ENCODE measurements at places on chromosomes 13 and 19.

DNA sequence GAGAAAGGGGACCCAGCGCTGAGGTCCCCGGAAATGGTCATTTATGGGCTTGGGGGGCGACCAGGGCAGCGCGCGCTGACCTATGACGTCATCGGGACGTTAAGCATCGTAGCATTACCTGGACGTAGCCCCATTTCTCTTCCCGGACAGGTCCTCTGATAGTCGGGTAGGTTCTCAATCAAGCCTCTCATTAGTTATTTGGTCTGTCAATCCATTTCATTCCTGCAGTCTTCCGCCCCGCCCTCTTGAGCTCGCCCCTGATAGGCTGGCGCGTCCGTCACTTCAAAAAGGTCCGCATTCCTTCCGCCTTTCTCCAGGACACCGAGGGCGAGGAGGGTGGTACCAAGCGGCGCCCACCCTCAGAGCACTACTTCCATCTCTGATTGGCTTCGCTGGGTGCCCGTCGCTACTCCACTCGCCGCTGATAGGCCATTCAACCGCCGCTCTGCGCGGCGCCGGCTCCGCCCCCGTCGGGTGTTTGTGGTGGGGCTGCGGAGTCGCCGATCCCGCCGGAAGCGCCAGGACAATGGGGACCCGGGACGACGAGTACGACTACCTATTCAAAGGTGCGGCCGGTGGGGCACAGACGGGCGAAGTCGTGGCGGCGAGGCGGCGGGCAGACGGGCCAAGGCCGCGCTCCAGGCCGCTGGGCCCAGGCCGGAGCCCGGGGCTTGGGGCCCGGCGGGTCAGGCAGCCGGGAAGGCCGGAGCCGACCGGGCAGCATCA lies at the start of gene RAB11B:
Gene RAB11B, plus strand, starts transcription at position 470 of the 726 bp plus-strand sequence. Its CDS starts 57 bp downstream, at position 527.
- DNase-seq = peak; percentile 99

- peak; percentile 42 for DNase-seq
Measured at GRCh38 chr19:55082020-55082851, 6.6 kb downstream of the EPS8L1 start.

GRCh38 chr19:13492128-13492527 lies 14.2 kb downstream of the CACNA1A start:
- DNase-seq = no peak

GRCh38 chr19:33376423-33376822 lies 2.9 kb downstream of the CEBPG start:
- peak; percentile 17 for DNase-seq

DNA sequence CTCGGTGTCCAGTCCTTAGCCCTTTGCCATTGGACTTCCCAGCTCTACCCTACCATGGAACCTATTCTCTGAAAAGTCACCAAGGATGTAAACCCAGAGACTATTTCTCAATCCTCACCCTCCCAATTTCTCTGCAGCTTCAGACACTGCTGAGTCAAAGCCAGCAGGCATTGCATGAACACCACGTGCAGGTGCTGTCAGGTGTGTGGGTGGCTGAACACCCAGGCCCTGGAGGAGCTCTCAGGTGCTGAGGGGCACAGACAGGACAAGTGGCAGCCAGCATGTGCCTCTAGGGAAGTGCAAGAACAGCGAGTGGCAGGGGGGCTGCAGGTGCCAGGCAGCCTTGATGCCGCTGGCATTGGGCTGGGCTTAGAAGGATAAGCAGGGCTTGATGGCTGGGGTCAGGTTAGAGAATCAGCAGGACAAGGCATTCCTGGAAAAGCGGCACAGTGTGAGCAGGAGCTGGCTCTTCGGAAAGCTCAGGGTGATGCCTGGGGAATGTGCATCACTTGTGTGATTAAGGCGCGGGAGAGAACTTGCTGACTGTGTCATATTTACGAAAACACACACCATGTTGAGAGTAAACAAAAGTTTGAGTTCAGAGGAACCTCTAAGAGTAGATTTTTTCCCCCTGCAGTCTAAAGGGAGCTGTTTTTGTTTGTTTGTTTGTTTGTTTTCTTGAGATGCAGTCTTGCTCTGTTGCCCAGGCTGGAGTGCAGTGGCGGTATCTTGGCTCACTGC lies 83.8 kb downstream of the LNX2 start:
- no peak for DNase-seq

GRCh38 chr13:113897161-113897560 lies 33.3 kb upstream of the GAS6 start:
- no peak for DNase-seq

DNA sequence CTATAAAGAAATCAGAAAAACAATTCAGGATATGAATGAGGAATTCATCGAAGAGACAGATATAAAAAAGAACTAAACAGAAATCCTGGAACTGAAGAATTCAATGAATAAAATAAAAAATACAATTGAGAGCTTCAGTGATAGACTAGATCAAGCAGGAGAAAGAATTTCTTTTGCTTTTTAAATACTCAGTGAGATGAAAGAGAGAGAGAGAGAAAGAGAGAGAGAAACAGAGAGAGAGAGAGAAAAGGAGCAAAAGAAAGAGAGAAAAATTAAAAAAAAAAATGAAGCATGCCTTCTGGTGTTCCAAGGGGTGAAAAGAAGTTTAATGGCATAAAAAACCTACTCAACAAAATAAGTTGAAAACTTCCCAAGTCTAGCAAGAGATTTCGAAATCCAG lies 22.0 kb upstream of the SLC7A9 start:
- no peak for DNase-seq

DNA sequence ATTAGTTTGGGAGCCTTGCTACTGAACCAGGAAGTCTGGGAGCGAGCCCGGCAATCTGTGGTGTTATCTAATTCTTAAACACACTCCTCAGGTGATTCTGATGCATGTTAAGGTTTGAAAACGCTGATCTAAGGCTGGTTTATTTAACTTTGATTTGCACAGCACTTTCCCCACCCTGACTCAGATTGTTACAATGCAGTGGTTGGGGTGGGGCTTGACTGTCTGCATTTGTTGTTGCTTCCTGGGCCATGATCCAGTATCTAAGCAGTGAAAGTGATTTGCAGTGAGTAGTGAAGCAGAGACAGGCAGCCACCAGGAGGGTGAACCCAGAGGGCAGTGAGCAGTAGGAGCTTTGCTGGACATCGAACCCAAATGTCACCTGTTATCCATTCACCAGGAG lies 81.6 kb upstream of the ARGLU1 start:
- DNase-seq = no peak

DNA sequence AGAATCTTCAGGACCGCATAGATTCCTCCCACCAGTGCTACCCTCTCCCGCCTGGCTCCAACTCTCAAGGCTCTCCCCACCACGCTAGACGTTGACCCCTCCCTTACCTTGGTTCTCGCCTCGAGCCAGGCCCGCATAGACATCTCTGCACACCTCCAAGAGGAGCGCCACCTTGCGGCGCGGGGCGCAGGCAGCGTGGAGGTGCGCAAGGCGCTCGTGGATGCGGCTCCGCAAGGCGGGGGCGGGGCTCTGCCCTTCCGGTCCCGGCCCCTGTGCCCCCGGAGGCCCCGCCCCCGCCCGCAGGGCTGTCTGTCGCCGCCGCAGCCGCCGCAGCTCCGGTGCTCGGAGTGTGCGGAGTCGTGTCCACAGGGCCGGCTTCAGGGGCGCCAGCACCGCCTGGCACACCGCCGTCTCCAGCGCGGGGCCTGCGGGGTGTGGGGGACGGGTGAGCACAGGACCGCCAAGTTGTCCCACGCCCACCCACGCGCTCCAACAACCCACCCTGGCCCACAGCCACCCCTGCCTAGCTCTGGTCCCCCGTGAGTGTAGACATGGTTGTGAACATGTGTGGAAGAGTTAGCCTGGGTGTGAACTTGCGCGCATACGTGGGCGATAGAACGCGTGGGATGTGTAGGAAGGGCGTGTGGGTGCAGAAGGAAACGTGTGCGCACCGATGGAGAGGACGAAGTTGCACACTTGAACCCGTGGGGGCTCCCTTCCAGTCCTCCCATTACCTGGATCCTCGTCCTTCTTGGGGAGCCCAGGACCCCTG lies 8.1 kb downstream of the RINL start:
- peak; percentile 92 for DNase-seq

GRCh38 chr19:31274251-31275067 lies 74.8 kb downstream of the TSHZ3 start:
- DNase-seq = no peak

DNA sequence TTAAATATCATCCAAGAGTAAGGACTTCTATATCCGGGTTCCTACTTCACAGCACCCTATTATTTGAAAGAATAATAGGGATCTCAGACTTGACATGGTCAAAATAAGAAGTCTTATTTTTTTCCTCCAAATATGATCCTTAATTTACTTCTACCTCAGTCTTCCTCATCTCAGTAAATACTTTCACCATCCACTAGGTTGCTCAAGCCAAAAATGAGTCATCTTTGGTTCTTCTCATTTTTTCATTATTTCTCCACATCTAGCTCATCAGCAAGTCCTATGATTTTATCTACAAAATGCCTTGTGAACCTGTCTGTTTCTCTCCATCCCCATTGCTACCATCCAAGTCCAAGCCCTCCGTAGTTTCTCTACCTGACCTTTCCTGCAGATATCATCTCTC lies 121.9 kb upstream of the GJB6 start:
- no peak for DNase-seq

- DNase-seq = no peak
Measured at GRCh38 chr13:111005808-111006505, 91.1 kb upstream of the ANKRD10 start.

- DNase-seq = no peak
Measured at GRCh38 chr19:32346901-32347300, 1.5 kb downstream of the ZNF507 start.

- DNase-seq = no peak
Measured at GRCh38 chr13:47455626-47456025, 545.4 kb downstream of the SUCLA2 start.

DNA sequence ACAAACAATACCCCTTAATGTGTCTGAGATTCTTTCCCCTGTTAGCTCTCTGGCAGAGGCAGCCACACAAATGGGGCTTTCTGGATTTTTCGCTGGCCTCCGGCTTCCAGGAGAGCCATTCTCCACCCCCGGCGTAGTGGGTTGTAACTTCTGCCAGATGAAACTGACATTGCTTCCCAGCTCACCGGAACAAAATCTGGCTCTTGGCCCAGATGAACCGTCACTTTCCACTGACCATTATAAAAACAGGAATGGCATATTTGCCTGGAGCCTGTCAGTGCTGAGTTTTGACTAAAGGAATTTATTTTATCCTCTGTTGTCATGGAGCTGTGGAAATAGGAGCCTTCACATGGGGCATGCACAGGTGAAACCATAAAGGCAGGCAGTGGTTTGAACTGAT lies 120.6 kb upstream of the GPR12 start:
- DNase-seq = no peak

DNA sequence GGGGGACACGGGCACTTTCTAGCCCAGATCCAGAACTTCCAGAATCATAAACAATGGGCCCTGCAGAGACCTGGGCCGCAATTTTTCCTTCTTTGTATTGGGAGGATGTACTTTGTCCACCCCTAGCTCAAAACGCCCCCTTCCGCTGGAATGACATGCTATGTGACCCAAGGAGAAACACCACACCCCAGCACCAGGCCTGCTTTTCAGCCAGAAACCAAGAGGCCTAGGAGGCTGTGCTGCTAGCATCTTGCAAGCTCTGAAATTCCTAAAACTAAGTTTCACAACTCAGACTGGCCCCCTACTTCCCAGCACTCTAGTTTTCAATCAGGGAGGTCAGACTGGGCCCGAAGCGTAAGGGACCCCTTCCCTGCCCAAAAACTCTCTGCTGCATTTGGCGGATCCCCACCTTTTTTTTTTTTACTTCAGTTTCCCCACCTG lies 538 bp downstream of the LSM4 start:
- peak; percentile 47 for DNase-seq

- no peak for DNase-seq
Measured at GRCh38 chr19:49119411-49120324, at the start of gene PPFIA3. PPFIA3 (plus strand) TSS chr19:49119544; CDS start chr19:49127874, 8,330 bp downstream.

DNA sequence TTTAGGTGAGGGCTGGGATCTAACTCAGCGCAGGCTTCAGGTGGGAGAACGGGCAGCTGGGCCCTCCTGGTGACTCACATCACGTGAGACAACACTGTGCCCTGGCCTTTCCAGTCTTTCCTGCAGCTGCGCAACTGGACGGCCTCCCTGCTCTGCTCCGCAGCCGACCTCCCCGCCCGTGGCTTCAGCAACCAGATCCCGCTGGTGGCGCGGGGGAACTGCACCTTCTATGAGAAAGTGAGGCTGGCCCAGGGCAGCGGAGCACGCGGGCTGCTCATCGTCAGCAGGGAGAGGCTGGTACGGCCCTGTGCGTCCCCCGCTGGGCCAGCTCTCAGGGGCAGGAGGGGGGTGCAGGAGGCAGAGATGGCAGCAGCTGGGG lies 8.8 kb downstream of the SPPL2B start:
- DNase-seq = no peak

DNA sequence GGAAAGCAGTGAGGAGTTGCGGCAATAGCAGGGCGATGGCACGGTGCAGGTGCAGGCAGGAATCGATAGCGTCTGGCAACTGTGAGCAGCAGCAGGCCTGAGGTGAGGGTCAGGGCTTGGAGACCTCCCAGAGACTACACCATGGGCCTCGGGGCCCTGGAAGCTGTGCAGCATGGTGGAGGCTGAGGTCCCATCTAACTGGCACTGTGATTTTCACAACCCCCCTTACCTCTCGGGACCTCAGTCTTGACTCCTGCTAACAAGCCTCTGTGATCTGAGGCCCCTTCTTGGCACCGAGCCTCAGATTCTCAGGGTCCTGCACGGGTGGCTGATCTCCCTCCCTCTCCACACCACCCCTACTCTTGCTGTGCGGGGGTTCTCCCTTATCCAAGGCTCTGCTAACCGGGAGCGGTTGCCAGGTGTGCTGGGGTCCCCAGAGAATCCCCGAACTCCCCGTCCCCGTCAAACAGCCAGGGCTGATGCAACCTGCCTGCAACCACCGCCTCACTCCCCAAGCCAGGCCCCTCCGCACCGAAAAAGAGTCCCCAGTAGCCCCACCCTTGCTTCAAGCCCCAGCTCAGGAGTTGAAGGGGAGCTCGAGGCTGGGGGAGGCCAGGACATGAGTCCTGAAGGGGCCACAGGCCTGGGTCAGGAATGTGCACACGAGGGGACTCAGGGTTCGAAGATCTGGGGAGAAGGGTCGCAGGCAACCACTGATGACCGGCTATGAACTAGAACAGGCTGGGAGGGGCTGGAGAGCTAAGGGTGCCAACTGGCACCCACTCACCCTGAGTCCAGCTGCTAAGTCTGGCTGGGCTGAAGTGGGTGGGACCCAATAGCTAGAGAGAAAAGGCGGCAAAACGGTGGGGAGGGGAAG lies 4.8 kb upstream of the ATF5 start:
- no peak for DNase-seq

- DNase-seq = no peak
Measured at GRCh38 chr19:36686365-36687213, 823 bp upstream of the ZNF567 start.

DNA sequence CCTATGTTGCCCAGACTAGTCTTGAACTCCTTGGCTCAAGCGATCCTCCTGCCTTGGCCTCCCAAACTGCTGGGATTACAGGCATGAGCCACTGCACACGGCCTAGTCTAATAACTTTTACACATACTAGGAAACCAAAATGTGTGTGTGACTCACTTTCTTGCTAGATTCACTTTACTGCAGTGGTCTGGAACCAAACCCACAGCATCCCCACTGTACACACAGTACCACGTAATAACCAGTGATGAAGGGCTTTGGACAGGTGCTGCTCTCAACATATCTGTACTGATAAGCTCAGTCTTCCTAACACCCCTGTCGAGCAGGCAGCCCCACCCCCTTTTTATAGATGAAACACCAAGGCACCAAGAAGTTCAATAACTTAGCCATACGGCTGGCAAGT lies 5.1 kb downstream of the DNMT1 start:
- no peak for DNase-seq

GRCh38 chr19:56637976-56638555 lies 4.9 kb upstream of the SMIM17 start:
- no peak for DNase-seq

- DNase-seq = no peak
Measured at GRCh38 chr13:45765464-45765863, 63.3 kb downstream of the CBY2 start.

- no peak for DNase-seq
Measured at GRCh38 chr13:96492766-96493165, 402.9 kb downstream of the HS6ST3 start.

All from hematopoietic multipotent progenitor cell treated with erythropoietin and hydrocortisone succinate and interleukin-3 and kit ligand, for 17 days (in vitro differentiated cells).